ENCODE measurements at places on chromosomes 1 and 21.

- DNase-seq, result no peak
Measured at GRCh38 chr1:75471252-75471651, 139.7 kb downstream of the SLC44A5 start.

- no peak for DNase-seq
Measured at GRCh38 chr1:87045761-87046304, 131.4 kb downstream of the HS2ST1 start.

DNA sequence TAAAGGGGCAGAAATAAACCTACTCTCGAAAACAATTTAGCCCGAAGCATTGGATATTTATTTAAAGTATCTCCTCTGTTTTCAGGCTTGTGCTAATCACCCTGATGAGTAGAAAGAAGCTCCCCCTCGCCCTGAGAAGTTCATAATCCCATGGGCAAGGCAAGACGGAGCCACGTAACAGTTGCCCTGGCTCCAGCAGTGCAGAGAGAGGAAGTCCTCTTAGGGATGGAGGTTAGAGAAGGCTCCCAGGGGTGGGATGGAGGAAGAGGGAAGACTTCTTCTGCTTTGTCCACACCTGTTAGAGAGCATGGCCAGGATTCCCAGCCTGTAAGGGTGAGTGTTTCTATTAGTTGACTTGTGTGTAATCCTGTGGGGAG is 3.4 kb upstream of the GPR25 start:
- no peak for DNase-seq

GRCh38 chr21:39984286-39984991 is 117.2 kb downstream of the PCP4 start:
- DNase-seq, result no peak

GRCh38 chr1:6948861-6949260 is 163.6 kb downstream of the CAMTA1 start:
- peak; percentile 17 for DNase-seq

GRCh38 chr1:25217015-25217414 is 15.3 kb downstream of the SYF2 start:
- no peak for DNase-seq

DNA sequence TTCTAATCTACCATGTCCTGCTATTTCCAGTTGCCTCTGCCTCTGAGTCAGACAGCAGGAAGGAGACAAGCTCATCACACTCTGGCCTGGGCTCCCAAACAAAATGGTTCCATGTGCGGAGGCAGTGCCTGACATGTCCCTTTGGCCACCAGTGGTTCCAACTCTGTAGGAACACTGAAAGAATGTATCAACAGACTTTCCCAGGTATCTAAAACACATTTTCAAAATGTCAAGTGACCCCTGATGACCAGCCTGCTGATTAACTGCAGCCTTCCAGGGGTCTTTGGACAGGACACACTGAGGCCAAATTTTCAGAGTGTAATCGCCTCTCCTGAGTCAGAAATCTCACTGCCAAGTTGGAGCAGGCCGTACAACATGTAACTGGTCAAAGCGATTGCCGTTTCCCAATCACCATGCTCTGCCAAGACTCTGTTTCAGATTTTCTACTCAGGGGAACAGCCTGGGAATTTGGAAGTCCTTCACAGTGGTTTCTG is 172.7 kb downstream of the TPR start:
- DNase-seq, result no peak

DNA sequence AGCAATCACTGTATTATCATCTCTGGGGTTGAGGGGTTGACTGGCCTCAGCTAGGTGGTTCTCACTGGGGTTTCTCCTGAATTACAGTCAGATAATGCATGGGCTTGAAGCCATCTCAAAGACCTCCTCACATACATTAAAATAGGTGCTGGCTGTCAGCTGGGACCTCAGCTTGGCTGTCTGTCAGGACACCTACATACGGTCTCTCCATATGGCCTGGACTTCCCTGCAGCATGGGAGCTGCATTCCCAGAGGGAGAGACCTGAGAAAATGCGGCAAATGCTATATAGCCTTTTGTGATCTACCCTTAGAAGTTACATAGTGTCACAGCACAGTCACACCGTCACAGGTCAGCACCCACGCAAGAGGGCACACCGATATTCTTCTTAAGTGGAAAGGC is 93.6 kb downstream of the TSEN15 start:
- DNase-seq, result no peak

DNA sequence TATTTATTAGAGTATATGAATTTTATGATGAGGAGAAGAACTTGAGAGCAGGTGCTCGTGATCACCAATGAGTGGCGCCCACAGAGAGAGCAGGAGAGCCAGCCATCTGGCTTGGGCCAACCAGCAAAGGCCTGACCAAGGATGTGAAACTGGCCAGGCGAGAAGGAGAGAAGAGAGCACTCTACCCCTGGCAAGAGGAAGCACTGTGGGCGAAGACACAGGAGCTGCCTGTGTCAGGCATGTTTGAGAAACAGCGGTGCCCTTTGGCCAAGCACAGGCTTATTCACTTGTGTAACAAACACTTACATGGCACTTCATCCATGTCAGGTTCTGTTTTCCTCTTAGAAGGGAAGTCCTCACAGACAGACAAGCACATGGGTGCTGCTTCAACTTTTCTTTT is 4.2 kb upstream of the SIPA1L2 start:
- no peak for DNase-seq

DNA sequence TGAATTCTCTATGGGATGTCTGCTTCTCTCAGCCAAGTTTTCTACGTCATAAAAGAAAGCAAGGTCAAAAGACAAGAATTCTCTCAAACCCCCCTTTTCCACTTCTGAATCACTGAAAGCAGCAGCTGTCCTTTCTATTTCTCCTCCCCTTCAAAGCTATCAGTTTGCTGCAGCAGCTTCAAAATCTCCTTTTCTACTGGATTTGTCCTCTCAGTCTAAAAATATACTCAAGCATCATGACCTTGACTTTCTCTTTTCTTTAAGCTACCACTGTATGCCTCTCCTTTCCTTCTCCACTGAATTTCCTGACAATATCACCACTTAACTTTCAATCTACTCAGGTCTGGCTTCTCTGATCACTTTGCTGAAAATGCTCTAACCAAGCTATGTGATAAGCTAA is 1.9 kb downstream of the WDR64 start:
- no peak for DNase-seq

Data from RWPE1 (cell line).